Stimulated activated CD4-positive, alpha-beta T cell treated with anti-CD3 and anti-CD28 coated beads, TNF-alpha, amount 100 ng/mL, for 4 hours (primary cell): ENCODE measurements at places on chromosomes 16 and 17.

DNA sequence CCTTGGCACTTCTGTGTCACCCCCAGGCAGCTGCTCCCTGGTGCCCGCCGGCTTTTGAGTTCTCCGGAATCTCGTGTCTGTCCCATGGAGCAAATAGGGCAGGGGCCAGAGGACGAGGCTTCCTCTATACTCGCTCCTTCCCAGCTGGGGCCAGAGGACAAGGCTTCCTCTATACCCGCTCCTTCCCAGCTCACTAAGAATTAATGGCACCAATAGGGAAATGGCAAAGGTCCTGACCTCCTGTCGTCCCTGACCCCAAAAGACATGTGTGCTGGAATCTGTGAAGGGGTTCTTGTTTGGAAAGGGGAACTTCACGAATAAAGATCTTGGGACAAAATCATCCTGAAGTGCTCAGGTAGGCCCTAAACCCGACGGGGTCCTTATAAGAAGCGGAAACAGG, 7.6 kb downstream of the SGSH start:
- no peak for DNase-seq

GRCh38 chr16:77273815-77274214, 74.6 kb downstream of the SYCE1L start:
- DNase-seq, result no peak

- DNase-seq, result no peak
Measured at GRCh38 chr16:75054556-75054947, 55.7 kb downstream of the ZNRF1 start.

- DNase-seq, result no peak
Measured at GRCh38 chr17:77315010-77315409, 174.2 kb downstream of the SEC14L1 start.

- DNase-seq, result no peak
Measured at GRCh38 chr16:55012793-55013192, 82.1 kb downstream of the IRX5 start.

DNA sequence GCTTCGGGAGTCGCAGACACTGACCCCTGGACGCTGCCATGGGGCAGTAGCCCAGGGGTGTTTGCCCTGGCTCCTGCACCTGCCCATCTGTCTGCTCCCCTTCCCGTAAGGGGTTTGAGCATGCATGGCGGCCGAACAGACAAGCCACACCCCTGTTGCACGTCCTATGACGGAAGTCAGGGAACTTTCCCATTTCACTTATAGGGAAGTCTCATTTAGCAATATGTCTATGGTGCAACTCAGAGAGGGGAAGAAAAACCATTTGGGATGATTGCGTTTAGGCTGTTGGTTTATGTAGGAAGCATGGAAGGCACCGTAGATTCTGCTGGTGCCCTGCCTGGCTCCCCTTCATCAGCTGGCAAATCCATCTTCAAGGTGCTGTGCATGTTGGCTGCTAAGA, 112.5 kb downstream of the HAPSTR1 start:
- DNase-seq, result no peak

- DNase-seq, result no peak
Measured at GRCh38 chr16:49597796-49598195, 224.2 kb downstream of the C16orf78 start.

DNA sequence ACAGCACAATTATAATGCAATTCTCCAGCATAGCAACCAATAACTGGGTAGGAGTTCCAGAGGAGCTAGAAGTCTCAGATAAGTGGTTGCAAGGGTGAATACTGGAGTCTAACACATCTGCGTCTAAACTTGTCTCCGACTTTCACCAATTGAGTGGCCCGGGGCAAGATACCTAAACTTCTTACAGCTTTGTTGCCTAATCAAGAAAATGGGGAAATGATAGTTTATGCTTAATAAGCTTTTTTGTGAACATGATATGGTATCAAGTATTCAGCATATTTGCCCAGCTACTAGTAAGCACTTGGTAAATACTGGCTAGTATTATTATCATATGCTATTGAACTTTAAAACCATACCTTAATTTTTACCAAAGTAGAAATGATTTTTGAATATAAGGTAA, 183.5 kb downstream of the KCNJ2 start:
- no peak for DNase-seq

GRCh38 chr16:55144651-55145050, 179.4 kb upstream of the IRX6 start:
- no peak for DNase-seq

DNA sequence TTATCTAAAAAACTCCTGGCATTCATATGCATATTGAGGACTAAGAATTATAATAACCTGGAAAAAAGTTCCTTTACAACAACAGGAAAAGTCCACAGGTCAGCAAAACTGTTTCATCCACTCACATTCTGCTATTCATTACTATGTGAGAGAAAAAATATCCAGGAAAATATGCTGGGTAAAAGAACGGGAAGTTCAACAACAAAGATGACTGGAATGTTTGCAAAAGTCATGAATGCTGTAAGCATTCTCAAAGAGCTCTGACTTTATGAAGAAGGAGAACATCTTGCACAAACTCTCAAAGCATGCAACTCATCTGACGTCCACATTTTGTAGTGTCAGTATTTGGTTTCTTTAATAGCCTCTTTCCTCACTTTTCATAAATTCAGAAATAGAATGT, 56.9 kb upstream of the ALDH3A1 start:
- DNase-seq, result no peak

- DNase-seq, result no peak
Measured at GRCh38 chr17:48241770-48242497, 134.4 kb downstream of the SNX11 start.

DNA sequence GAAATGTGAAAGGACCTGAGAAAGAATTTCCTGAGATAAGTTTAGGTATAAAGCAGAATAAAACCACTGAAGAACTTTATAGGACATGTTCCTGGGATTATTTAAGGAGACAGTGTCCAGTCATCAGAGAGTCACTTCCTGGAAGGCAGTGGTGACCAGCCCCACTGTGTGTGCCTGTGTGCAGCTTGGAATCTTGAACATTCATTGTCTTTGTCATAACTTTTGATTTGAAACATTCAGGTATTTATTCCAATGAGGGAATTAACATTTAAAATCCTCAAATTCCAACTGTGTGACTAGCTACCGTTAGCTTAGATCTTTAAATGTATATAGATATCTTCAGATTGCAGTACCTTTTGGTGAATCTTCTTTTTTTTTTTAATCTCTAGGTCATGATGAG, 61.7 kb upstream of the MRC2 start:
- no peak for DNase-seq

GRCh38 chr17:83191388-83192160, 112.2 kb downstream of the METRNL start:
- DNase-seq, result no peak

- DNase-seq, result no peak
Measured at GRCh38 chr17:6713130-6713917, at the start of gene SLC13A5. Gene SLC13A5, minus strand, starts transcription at chr17:6713369. Its CDS starts 36 bp downstream, at chr17:6713333.

GRCh38 chr16:22948603-22949368, 134.8 kb downstream of the HS3ST2 start:
- DNase-seq, result no peak

DNA sequence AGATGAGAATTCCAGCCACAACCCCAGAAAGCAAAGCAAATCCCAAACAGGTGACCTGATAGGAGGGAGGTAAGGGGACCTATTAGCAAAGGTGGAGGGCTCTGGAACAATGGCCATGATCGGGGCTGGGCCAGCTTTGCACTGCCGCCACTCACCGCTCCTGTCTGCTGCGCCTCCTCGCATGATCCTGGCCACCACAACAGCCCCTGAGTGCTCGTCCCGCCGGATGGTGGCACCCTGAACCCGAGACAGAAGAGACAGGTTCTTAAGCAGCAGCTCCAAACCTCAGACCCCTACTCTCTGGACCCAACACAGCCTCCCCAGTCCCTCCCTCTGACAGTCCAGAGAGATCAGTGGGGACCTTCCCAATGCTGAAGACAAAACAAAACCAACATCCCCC, 5.3 kb downstream of the MPP3 start:
- DNase-seq, result no peak

GRCh38 chr17:13152501-13152900, 134.7 kb upstream of the ELAC2 start:
- DNase-seq, result no peak
